ENCODE measurements at places on chromosomes 5 and 9.

GRCh38 chr5:143717400-143717799 lies 94.6 kb upstream of the HMHB1 start:
- H3K36me3 ChIP-seq, result no peaks in the 10 kb centered on the region
- no peak for DNase-seq
- H3K4me1 ChIP-seq, result peaks cover 6% of the 10 kb centered on the region

DNA sequence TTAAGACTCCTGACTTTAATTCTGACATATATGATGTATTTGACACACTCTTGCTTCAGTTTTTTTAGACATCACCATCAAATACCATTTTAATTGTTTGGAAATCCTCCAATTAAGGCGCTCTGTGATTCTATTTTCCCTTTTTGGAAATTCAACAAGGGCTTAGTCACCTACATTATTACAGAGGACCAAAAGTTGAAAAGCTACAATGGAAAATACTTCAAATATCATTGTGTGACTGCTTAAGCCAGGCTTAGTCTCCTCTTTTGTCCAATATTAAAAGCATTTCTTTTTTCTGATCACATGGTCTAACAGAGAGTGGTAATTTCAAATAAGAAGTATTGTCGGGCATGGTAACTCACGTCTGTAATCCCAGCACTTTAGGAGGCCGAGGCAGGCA lies 160.3 kb downstream of the CEMIP2 start:
- H3K36me3 ChIP-seq, result no peaks in the 10 kb centered on the region
- H3K27ac ChIP-seq, result no peak overlapping the region
- H3K27me3 ChIP-seq, result no peaks in the 10 kb centered on the region
- DNase-seq, result no peak

DNA sequence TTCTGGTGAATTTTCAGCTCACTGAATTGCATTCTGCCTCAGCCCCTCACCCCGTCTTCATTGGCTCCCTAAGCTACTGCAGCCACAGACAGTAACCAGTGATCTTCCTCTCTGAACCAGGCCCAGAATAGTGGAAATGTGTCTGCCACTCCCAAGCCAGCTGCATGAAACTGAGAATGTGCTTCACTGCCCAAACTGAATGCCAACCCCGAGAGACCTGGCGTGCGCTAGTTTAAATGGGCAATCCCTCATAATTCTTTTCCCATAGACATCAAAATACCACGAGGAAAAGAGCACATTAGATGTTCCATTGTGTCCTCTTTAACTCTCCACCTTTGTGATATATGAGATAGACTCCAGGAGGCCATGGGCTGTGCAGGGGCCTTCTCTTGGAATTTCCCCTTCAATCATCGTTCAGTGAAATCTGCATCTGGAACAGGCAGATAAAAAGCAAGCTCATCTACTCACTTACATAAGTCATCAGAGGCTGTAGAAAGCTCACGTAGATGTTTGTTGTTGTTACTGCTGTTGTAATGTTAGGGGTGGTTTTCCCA lies 320.2 kb downstream of the NFIB start:
- no peak for DNase-seq
- H3K4me3 ChIP-seq, result no peak overlapping the region
- no peaks in the 10 kb centered on the region for H3K36me3 ChIP-seq
- no peaks in the 10 kb centered on the region for H3K27me3 ChIP-seq

DNA sequence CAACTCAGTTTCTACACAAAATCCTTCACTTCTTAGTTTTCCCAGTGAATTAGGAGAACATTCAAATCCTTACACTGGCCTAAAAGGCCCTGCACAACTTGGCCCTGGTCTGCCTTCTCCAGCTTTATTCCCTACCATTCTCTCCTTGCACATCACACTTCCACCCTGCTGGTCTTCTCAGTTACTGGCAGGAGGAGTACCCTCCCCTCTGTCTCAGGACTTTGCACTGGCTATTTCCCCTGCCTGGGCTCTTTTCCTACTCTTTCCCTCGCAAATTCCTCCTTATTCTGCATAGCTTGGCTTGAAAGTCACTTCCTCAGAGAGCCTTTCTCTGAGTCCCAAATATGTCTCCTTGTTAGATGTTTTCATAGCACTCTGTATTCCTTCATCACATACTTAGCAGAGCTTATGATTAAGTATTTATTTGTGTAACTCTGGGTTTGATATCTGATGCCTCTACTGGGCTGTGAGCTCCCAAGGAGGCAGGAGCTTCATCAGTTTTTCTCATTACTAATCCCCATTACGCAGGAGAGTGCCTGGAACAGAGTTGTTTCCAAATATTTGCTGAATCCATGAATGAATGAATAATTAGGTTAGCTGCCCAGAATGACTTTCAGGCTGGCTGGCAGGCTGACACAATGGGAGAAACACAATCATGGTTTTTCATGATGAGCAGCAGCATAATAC lies 159.8 kb upstream of the KLF9 start:
- no peaks in the 10 kb centered on the region for H3K36me3 ChIP-seq

GRCh38 chr9:107423540-107423939 lies 66.0 kb downstream of the KLF4 start:
- H3K4me3 ChIP-seq, result no peak overlapping the region
- H3K36me3 ChIP-seq, result no peaks in the 10 kb centered on the region
- no peak for DNase-seq
- H3K4me1 ChIP-seq, result peaks cover 16% of the 10 kb centered on the region
- no peak overlapping the region for H3K27ac ChIP-seq

- no peak overlapping the region for H3K27ac ChIP-seq
- DNase-seq, result no peak
- no peaks in the 10 kb centered on the region for H3K27me3 ChIP-seq
Measured at GRCh38 chr5:101585366-101585765, 682.3 kb upstream of the ST8SIA4 start.

DNA sequence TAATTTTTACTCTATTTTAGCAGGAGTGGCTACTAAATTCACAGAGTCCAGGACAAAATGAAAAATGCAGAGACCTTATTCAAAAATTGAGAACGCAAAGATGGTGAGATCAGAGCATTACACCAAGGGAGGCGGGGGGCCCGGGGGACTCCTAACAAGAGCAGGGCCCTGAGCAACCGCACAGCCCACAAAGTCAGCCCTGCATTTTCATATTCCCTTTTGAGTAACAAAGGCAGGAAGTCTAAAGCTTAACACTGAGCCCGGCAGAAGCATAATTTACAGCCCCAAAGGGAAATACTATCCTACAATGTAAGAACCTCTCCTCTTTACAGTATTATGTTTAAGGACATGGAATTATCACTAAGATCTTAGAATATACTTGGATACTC lies 69.4 kb downstream of the TLE1 start:
- no peaks in the 10 kb centered on the region for H3K27me3 ChIP-seq
- H3K27ac ChIP-seq, result no peak overlapping the region
- DNase-seq, result no peak
- no peaks in the 10 kb centered on the region for H3K36me3 ChIP-seq

DNA sequence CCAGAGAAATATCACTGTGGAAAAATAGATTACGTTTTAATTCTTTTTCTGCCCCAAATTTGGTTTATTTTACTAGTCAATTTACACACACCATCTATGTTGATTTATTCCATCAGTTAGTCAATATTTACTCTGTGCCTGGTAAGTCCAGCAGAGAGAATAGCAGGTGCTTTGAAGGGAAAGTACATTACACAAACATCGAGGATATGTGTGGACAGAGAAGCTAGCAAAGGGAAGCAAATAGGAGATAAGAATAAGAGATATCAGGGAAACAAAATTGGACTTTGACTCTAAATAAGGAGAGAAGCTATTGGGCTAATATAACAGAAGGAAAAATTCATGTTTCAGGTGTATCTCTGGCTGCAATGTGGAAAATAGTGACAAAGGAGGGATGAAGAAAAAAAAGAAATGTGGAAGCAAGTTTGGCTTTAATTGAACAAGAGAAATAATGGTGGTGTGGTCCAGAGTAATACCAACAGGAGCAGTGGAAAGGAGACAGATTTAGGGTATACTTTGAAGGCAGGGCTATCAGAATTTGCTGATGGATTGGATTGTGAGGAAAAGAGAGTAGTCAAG lies 587.7 kb upstream of the CDH6 start:
- no peak for DNase-seq
- no peaks in the 10 kb centered on the region for H3K4me1 ChIP-seq
- H3K4me3 ChIP-seq, result no peak overlapping the region
- H3K27me3 ChIP-seq, result no peaks in the 10 kb centered on the region
- no peak overlapping the region for H3K27ac ChIP-seq

- no peaks in the 10 kb centered on the region for H3K27me3 ChIP-seq
- H3K27ac ChIP-seq, result no peak overlapping the region
- DNase-seq, result no peak
- H3K4me3 ChIP-seq, result no peak overlapping the region
- no peaks in the 10 kb centered on the region for H3K4me1 ChIP-seq
- H3K36me3 ChIP-seq, result no peaks in the 10 kb centered on the region
Measured at GRCh38 chr5:112669328-112669963, 68.2 kb upstream of the APC start.

- no peaks in the 10 kb centered on the region for H3K36me3 ChIP-seq
- DNase-seq, result no peak
- no peaks in the 10 kb centered on the region for H3K27me3 ChIP-seq
- H3K27ac ChIP-seq, result no peak overlapping the region
- H3K4me1 ChIP-seq, result no peaks in the 10 kb centered on the region
Measured at GRCh38 chr5:4361753-4362152, 766.1 kb downstream of the IRX1 start.

DNA sequence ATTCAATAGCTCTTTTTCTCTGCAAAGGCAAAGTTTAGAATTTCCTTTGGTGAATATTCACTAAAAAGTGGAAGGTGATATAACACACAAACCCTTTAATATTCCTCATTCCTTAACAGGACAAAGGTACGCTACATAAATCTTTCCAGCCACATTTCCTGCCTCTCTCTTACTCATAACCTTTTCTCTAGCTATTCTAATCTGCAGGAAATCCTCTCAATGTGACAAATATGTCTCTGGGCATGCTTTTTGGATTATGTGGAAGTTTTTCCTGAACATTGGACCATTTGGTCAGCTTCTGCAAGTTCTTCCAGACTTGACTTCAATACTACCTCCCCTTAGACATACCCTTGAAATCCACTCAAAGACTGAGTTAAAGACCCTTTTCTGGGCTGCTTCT lies 186.3 kb upstream of the TUSC1 start:
- no peaks in the 10 kb centered on the region for H3K36me3 ChIP-seq
- no peaks in the 10 kb centered on the region for H3K4me1 ChIP-seq
- no peak overlapping the region for H3K27ac ChIP-seq
- H3K27me3 ChIP-seq, result no peaks in the 10 kb centered on the region

DNA sequence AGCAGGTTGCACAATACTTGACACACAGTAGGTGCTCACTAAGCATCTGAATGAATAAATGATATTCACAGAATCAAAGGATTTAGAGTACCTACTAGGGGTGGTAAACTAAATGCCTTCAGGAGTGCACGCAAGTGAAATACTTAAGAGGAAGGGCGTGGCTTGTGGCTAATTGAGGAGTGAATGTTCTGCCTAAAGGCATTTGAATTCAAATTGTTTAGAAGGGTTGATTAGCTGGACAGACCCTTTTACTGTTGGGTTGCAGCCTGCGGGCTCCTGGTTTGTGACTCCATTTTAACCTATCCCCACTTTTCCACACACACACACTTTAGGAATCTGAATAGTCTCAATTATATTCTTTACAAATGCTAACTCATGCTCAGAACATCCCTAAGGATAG lies 63.1 kb downstream of the PPP2R2B start:
- no peaks in the 10 kb centered on the region for H3K27me3 ChIP-seq
- no peaks in the 10 kb centered on the region for H3K4me1 ChIP-seq
- no peaks in the 10 kb centered on the region for H3K36me3 ChIP-seq
- DNase-seq, result no peak
- H3K27ac ChIP-seq, result no peak overlapping the region

- H3K27me3 ChIP-seq, result no peaks in the 10 kb centered on the region
- no peak for DNase-seq
- no peak overlapping the region for H3K27ac ChIP-seq
- no peak overlapping the region for H3K4me3 ChIP-seq
- peaks cover 31% of the 10 kb centered on the region for H3K4me1 ChIP-seq
Measured at GRCh38 chr5:38543886-38544285, 12.6 kb downstream of the LIFR start.

- no peaks in the 10 kb centered on the region for H3K36me3 ChIP-seq
- no peak overlapping the region for H3K4me3 ChIP-seq
- no peak overlapping the region for H3K27ac ChIP-seq
- H3K27me3 ChIP-seq, result no peaks in the 10 kb centered on the region
- no peak for DNase-seq
Measured at GRCh38 chr9:106846857-106847256, 16.1 kb upstream of the ZNF462 start.

DNA sequence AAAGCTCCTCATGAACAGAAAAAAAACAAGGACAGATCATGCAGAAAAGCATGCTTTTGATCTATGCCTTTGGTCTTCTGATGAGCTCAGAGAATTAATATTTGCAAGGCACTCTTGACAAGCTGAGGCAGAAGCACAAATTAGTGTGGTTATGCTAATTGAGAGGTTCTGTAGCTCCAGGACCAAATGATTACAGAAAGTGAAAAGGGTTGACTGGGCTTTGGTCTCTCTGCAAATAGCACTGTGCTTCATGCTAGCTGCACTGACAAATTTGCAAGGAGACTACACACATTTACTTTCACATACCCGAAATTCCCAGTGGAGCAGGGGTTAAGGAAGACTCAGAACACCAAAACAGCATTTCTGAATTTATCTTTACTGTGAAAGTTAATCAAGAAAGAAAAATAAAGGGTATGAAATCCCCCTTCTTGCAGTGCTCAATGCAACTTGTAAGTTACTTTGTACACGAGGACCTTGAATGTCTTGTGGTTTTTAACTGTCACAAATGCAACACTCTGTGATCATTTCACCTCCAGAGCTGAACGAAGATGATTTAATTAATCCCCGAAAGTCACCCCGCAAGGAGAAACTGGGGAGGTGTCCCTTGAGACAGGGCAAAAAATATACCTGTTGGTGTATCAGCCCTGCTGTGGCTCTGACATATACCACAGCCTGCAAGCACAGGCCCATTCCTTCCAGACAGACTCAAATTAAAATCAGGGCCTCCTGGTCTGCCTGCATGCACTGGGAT lies 11.9 kb downstream of the RAPGEF1 start:
- H3K4me3 ChIP-seq, result no peak overlapping the region
- H3K36me3 ChIP-seq, result no peaks in the 10 kb centered on the region
- no peak for DNase-seq
- H3K27me3 ChIP-seq, result no peaks in the 10 kb centered on the region

GRCh38 chr5:128413356-128413755 lies 124.7 kb downstream of the FBN2 start:
- H3K27me3 ChIP-seq, result no peaks in the 10 kb centered on the region
- DNase-seq, result no peak
- H3K27ac ChIP-seq, result no peak overlapping the region
- H3K4me3 ChIP-seq, result no peak overlapping the region
- H3K36me3 ChIP-seq, result no peaks in the 10 kb centered on the region

DNA sequence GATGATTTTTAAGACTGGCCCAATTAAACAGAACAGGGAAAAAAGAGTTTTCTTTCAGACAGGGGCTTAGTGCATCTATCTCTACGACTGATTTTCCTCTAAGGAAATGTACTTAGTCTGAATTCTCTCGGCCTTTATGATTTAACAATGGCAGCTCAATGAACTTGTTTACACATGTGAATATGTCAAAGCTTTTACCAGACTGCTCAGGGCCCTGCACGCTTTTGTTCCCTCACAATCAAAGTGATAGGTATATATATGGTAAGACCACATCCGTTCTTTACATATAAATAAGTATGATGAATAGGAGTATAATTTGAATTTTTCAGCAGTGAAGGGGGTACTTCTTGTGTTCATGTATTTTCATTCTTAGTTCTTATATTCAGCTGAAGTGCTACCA lies 27.6 kb downstream of the LEAP2 start:
- H3K27ac ChIP-seq, result no peak overlapping the region
- no peak overlapping the region for H3K4me3 ChIP-seq
- H3K27me3 ChIP-seq, result no peaks in the 10 kb centered on the region
- peaks cover 24% of the 10 kb centered on the region for H3K36me3 ChIP-seq
- H3K4me1 ChIP-seq, result no peaks in the 10 kb centered on the region
